ENCODE measurements at places on chromosomes 16 and 17.

- peak; percentile 70 for DNase-seq
Observed at GRCh38 chr17:61219460-61219859, 180.2 kb upstream of the TBX2 start.

GRCh38 chr16:30491744-30492308 is 19.3 kb downstream of the ITGAL start:
- peak; percentile 75 for DNase-seq

DNA sequence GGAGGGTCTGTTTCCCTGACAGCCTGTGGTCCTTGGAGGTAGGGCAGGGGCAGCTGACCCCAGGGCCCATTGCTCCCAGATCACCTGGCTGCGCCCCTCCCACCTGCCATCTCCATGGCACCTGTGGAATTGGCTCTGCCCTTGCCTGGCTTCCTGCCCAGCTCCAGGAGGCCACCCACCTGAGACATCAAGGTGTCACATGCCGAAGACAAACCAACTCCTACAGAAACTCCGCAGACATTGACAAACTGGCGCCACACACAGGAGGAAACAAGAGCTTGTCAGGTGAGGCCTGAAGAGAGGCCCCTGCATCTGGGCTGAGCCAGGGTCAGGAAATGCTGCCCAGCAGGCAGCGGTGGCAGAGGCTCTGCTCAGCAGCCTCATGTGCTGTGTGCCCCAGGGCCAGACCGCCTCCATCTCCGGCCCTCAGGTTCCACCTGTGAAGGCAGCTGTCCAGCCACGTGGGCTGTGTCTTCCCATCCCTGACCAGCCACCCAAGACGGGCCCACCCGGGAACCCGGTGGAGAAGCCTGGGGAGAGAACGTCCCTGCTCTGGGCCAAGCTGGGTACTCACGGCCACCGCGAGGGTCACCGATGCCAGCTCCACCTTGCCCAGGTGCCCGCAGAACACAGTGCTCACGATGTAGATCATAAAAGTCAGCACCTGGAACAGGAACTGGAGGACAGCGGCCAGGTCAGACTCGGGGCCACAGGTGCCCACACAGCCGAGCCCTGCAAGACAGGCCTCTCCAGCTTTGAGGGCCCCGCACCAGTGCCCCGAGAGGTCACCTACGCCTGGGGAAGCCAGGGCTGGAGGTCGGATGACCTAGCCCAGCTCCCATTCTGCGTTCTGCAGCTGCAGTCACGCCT is 1.6 kb downstream of the SLC47A2 start:
- no peak for DNase-seq

GRCh38 chr16:31094088-31094423 is 541 bp downstream of the VKORC1 start:
- peak; percentile 41 for DNase-seq

DNA sequence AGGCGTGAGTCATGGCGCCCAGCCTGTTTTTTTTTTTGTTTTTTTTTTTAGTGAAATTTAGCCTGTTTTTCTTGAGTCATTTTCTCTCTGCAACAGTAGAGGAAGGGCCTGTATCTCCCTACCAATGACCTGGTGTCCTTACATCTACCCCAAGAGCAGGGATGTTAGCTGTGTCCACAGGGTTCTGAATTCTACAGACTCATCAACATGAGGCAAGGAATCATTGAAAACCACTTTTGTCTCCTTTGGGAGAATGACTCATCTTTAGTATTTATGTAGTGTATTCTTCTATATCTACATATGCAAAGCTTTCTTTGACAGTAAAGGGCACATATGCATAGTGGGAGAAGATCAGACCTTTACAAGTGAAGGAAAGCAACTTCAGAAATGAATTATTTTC is 105.3 kb downstream of the SPECC1 start:
- peak; percentile 27 for DNase-seq

DNA sequence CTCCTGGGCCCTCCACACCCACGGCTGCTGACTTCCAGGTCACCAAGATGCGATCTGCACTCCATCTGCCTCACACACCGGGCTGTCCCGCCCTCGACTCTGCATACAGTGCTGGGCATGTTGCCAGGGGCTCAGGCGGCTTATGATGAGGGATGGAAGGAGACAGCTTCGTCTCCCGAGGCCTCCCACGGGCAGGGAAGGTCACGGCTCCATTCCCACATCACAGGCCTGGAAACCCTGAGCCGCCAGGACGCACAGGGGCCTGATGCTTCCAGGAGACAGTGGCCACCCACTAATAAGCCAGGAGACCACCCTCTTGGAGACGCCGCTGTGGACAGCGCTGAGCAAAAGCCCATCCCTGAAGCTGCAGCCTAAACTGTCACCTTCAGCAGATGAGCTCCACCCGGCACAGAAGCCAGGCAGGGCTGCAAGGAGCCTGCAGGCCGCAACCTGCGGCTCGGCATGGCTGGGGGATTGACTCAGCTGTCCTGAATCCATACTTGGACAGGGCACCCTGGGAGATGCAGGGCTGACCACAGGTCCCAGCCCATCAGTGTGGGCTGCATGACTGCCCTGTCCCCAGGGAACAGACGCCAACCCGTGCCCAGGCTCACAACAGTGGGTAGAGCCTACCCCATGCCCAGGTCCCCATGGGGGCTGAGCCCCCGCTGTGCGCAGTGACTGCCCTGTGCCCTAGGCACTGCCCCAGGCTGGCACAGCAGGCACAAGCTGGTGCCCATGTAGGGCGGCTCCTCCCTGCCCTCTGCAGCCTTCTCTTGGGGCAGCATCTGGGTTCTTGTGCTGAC is 34.4 kb downstream of the SLC7A5 start:
- no peak for DNase-seq

GRCh38 chr16:22063888-22064467 is 28.4 kb upstream of the VWA3A start:
- DNase-seq: no peak

- DNase-seq: no peak
Observed at GRCh38 chr17:73731733-73732132, 87.5 kb upstream of the SDK2 start.

DNA sequence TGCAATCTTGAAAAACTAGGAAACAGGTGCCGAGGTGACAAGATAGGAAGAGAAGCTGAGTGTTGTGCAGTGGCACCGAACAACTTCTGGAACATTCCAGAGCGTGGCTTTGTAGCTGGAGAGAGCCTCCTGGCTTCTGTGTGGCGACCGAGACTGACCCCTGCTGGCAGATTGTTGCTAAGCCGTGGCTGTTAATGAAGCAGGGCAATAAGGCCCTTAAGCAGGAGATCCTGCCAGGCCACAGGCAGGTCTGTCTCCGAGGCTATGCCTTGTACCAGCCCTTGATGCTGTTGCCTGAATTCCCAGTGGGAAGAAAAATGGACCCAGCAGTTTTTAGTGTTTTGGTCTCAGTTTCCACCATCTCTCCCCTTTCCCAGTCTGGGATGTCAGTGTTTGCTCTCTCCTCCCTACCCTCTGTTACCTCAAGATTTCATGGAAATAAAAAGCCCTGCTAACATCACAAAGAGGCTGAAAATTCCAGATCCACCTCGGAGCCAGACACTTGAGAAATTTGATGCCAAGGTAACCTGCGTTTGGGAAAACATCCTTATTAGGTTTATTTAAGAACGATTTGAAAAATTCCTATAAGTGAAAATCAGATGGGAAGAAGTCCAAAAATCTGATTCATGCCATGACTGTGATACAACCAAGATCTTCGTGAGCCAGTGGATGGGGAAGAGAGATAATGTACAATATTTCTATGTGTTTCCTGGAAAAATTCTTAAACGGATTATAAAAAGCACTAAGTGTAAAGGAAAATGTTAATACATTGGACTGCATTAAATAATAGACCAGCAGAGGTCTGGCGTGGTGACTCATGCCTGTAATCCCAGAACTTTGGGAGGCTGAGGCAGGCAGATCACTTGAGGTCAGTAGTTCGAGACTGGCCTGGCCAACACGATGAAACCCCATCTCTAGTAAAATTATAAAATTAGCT is 265.1 kb downstream of the PRKCA start:
- peak; percentile 88 for DNase-seq

DNA sequence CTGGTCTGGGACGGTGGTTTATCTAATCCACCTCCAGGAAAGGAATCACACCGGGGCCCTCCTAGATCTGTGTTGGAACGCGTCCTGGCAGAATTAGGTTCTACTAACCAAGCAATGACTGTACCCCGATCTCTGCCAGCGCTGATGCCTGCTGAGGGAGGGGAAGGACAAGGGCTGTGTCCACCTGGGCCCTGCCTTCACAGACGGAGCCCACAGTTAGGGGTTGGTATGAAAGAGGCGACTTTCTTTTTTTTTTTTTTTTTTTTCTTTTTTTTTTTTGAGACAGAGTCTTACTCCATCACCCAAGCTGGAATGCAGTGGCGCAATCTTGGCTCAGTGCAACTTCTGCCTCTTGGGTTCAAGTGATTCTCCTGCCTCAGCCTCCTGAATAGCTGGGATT is 9.9 kb upstream of the KRT19 start:
- DNase-seq: no peak

GRCh38 chr16:16118337-16118736 is 105.0 kb downstream of the ABCC6 start:
- no peak for DNase-seq

- DNase-seq: peak; percentile 73
Observed at GRCh38 chr17:81959362-81960129, 1.4 kb downstream of the NOTUM start.

GRCh38 chr17:58759522-58759921 is 3.9 kb downstream of the PPM1E start:
- no peak for DNase-seq

GRCh38 chr16:50144211-50144610 is 8.9 kb upstream of the TENT4B start:
- DNase-seq: no peak

- DNase-seq: peak; percentile 28
Observed at GRCh38 chr17:8062435-8062806, 23.6 kb downstream of the ALOX15B start.

- DNase-seq: no peak
Observed at GRCh38 chr17:64399071-64399766, 8.6 kb upstream of the PECAM1 start.

DNA sequence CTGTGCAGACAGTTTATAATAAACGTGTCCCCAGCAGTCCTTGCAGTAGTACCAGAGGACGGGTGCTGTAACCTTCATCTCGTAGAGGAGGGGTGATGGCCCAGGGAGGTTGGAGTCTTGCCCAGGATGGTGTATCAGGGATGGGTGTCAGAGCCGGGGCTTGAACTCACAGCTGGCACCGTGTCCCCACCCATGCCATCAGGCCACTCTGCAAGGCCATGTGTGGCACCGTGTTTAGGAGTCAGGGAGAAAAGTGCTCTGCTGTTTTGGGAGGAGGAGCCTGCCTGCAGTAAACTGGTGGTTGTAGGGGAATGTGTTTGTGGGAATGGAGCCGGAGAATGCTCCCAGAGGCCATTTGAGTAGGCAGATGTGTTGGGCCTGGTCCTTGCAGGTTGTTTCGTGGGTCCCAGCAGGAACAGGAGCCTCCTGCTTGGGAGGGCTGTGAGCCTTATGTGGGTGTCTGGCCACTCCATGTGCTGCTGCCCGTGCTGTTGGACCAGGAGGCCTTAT is 1.7 kb downstream of the ADORA2B start:
- DNase-seq: peak; percentile 28

DNA sequence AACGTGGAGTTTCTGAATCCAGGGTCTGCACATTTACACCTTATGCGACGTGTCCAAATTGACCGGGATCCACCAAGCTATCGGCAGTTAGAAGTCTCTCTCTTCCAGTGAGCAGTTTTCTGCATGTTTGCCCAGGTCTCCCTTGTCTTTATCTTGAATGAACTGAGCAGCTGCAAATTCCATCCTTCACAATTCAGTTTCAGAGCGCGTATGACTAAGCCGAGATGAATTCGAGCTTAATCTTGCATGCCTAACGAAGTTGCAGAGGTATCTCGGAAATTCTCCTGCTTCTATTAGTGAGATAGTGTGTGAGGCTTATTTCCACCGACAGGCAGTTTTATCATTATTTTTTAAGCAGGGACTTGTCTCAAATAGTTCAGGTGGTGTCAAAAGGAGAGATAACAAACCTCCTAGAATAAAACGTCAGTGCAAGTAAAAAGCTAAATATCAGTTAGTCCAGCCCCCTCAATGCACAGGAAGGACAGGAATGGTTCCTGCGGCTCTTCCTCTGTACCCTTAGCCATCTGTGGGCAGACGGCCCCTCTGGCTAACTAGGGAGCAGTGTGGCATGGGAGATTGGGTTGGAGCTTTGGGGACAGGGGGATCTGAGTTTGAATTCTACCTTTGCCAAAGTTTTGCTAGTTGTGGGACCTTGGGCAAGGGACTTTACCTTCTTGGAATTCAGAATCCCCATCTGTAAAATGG is 93.0 kb upstream of the GPR139 start:
- DNase-seq: no peak

GRCh38 chr17:59619298-59620063 is at the start of gene CLTC:
Gene CLTC, plus strand, starts transcription at chr17:59619895. Its CDS starts 237 bp downstream, at chr17:59620132.
- peak; percentile 99 for DNase-seq

DNA sequence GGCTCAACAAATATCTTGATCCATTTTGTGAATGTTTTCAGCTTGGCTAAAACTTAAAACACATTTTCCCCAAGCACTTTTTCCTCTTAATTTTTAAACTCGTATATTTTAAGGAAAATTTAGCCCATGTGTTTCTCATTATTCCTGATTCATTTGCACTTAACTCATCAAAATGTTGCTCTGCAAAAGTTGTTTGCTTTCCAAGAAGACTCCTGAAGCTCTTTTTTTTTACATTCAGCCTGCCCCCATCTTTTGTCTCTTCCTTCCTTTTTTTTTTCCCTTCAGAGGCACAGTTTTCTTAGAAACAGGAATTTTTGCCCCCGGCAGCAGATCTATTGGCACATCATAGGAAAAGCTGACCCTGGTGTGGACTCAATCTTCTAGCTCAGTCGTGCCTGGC is 155.0 kb upstream of the SALL1 start:
- DNase-seq: peak; percentile 74

GRCh38 chr16:5526826-5527225 is 429.2 kb upstream of the EEF2KMT start:
- no peak for DNase-seq

DNA sequence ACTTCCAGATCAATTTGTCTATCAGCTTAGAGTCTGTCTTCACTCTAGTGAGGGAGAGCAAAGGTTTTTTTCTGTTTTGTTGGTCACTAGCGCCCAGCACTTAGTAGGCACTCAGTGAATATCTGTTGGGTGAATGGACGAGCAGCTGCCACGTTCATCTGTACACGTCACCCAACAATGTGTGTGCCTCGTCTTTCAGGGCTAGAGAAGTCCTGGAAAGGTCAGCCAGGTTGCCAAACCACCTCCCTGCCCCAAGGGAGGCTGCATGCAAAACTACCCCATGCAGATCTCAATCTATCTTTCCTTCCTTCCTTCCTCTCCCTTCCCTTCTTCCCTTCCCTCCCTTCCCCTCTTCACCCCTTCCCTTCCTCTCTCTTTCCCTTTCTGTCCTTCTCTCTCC is 340.9 kb downstream of the SOX9 start:
- no peak for DNase-seq

GRCh38 chr17:72661116-72661944 is 431.2 kb downstream of the SLC39A11 start:
- DNase-seq: no peak

- DNase-seq: peak; percentile 54
Observed at GRCh38 chr17:12122075-12122474, 101.4 kb downstream of the MAP2K4 start.
